ENCODE measurements at places on chromosomes 13 and 19.
A peak's percentile ranks its signal among the peaks of the same experiment; 100 is the strongest.

GRCh38 chr13:72556945-72557344 is 170.5 kb downstream of the MZT1 start:
- DNase-seq = no peak

DNA sequence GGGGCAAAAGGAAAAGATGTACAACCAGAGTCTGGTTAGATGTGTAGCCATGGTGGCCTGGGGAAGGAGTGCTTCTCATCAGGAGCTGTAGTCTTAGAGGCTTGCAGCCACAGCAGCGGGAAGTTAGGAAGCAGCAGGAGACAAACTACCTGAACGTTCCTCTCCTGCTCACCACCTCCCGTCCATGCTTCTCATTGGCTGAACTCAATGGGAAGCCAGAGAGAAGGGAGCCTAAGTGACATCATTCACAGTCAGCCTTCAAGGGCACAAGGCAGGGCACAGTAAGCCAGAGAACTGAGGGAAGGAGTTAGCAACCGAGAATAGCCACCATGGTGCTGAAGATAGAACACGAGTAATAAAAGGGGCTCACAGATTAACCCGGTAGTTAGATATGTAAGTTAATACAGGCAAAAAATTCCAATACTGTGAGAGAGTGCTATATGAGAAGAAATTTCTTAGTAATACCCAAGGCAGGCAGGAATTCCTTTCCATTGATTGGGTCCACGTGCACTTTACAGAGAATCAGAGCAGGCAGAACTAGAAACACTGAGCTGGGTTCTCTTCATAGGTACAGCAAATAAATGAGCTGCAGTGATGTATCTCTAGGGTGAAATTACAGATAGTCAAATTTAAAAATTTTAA is 391.5 kb upstream of the DACH1 start:
- no peak for DNase-seq

- DNase-seq = peak; percentile 71
These were observed 4.7 kb upstream of the PRMT1 start for GRCh38 chr19:49672131-49672919.

DNA sequence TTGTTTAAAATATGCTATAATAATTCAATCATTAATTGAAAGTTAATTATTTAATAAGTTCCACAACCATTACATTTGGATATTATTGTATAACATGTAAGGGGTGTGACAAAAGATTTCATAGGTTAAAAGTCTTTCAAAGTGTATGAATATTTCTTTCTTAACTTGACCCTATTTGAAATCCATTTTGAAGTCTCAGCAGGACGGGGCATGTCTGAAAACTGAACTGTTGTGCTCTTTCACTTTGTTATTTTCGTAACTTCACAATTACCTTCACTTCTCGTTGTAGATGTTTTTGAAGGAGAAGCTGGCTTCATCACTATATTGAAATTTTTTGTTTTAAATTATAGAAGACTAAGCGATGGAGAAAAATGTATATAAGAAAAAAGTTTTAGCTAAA is 1775.7 kb downstream of the PCDH9 start:
- DNase-seq = no peak

DNA sequence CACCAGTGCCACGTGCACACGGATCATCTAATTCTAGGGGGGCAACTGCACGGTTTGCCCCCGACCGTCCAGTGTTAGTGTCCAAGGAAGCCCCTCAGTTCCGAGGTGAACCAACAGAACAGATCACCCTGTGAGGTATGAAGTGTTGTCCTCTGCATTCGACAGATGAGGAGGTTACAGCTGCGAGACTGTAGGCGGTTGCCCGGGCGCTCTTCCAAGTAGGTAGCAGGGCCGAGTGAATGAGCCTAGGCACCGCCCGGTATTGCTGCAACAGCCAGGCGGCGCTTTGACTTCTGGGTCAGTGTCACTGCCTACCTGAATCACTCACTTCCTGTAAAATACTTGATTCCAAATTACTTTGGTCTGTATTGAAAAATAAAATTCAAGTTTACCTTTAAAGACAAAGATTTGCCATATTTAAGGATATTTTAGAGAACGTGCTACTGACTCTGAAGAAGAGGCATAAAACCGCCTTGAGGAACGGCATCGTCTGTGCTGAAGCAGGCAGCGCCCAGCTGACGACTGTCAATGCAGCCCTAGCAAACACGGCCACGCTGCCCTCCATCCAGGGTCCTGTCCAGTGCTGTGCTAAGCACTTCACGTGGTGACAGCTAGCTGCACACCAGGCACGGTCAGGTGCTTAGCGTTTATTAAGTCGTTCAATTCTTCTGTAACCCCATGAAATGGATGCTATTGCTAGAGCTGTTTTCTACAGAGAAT is 19.3 kb upstream of the RASA3 start:
- DNase-seq = peak; percentile 91

- DNase-seq = no peak
These were observed 25.4 kb downstream of the ZNF558 start for GRCh38 chr19:8806661-8807060.

DNA sequence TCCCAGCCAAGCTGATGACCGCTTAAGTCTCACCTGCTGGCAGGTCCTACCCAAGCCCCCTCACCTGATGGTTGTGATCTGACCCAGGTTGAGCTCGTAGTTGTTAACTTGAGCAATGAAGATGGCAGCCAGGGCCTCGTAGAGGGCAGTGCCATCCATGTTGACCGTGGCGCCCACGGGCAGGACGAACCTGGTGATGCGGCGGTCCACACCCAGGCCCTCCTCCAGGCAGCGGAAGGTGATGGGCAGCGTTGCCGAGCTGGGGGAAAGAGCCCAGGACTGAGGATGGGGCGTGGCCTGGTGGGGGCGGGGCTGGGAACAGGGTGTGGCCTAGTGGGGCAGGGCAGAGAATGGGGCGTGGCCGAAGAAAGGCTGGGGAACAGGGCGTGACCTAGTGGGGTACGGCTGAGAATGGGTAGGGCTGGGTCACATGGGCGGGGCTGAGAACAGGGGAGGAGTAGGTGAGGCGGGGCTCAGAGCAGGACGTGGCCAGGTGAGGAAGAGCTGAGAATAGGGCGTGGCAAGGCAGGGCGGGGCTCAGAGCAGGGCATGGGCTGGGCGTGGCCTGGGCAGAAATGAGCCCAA is 12.9 kb downstream of the OR7C2 start:
- DNase-seq = no peak

GRCh38 chr19:19485161-19485997 is 30.0 kb downstream of the TSSK6 start:
- no peak for DNase-seq

All from NCI-H774 (cell line).